ENCODE measurements at places on chromosomes 5 and 9. TPM values are rescaled to one million over a fixed set of nuclear protein-coding genes. Genes with fewer than 3 reads are reported as not detected.

Gene THBS4
- 58.2 TPM for total RNA-seq

Gene ACTBL2
- not detected for total RNA-seq

Gene SPATA31E1
- total RNA-seq = not detected

Gene KLF9
- total RNA-seq = 104 TPM

Gene CYLC2
- not detected for total RNA-seq

Gene GDF9
- 0.33 TPM for total RNA-seq

Gene SLC6A7
- total RNA-seq = 0.14 TPM

Gene SGCD
- total RNA-seq = 31.2 TPM

Gene LVRN
- total RNA-seq = 1.5 TPM

Gene CHSY3
- total RNA-seq = 5.8 TPM

Gene CARTPT
- total RNA-seq = not detected

DNA sequence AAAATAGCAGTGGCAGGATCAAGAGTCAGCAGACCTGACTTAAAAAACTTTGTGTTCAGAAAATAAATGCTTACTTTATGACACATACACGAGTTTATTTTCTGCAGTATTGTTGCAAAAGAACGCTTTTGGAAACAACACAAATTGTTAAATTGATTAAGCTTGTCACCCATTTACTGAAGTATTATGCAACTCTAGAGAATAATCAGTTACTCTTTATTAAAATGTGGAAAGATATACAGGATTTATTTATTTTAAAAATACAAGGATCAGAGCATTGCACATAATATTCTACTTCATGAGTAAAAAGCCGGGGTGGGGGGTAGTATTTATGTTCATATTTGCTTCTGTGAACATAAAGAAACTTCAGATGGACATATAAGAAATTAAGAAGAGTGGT lies 20.0 kb downstream of the FYB1 start:
- no peak for DNase-seq

DNA sequence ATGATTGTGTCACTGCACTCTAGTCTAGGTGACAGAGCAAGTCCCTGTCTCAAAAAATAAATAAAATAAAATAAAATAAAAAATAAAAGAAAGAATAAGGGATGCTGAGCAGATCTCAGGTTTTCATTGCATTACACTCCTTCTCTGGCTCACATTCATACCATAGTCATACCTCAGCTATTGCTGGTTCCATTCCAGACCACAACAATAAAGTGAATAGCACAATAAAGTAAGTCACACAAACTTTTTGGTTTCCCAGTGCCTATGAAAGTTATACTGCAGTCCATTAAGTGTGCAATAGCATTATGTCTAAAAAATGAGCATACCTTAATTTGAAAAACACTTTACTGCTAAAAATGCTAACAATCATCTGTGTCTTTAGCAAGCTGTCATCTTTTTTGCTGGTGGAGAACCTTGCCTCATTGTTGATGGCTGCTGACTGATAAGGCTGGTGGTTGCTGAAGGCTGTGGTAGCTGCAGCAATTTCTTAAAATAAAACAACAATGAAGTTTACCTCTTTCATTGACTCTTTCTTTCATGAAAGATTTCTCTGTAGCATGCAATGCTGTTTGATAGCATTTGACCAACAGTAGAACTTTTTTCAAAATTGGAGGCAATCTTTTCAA lies 415.7 kb downstream of the ZNF608 start:
- DNase-seq = no peak

- no peak for DNase-seq
Observed at GRCh38 chr5:148937239-148937638, 110.8 kb downstream of the ADRB2 start.

DNA sequence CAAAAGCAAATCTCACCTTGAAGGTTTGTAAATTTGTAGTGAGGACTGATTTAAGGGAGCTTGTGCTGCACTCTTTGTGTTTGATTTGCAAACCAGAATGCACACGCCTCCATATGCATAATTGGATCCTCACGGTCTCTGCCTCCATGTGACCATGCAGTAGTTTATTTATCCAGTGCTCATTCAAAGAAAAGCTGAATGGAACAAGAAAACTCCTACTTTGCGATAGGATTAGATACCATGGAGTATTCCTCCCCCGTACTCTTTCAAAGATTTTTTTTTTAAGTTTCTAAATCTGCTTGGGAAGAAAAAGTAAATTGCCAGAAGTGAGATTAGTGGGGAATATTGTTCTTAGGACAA lies 290.4 kb upstream of the TUT7 start:
- no peak for DNase-seq

DNA sequence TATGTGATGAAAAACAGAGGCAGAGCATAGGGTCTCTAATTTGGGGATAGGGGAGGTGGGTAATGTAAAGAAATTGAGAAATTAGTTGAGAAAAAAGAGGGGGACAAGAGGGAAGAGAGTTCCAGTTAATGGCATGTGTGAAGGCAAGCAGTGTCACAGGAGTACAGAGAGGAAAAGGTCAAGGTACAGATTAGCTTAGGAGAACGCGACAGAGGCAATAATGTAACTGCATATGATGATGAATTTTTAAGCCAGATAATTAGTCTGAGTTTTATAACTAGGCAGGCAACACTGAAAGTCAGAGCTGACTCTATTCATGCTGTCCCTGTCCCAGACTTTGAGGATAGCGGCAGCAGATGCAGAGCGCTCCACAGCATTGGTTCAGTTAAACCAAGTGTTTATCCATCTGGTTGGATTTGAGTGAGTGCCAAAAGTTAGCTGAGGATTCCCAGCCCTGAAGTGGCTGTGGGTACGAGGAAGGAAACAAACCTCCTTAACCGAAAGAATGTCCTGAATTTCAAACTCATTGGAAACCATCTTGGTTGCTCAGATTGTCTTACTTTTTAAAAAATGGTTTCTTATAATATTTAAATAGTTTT lies 315.2 kb downstream of the ARHGAP26 start:
- no peak for DNase-seq

GRCh38 chr5:169218861-169219260 lies 82.1 kb downstream of the SLIT3 start:
- no peak for DNase-seq

DNA sequence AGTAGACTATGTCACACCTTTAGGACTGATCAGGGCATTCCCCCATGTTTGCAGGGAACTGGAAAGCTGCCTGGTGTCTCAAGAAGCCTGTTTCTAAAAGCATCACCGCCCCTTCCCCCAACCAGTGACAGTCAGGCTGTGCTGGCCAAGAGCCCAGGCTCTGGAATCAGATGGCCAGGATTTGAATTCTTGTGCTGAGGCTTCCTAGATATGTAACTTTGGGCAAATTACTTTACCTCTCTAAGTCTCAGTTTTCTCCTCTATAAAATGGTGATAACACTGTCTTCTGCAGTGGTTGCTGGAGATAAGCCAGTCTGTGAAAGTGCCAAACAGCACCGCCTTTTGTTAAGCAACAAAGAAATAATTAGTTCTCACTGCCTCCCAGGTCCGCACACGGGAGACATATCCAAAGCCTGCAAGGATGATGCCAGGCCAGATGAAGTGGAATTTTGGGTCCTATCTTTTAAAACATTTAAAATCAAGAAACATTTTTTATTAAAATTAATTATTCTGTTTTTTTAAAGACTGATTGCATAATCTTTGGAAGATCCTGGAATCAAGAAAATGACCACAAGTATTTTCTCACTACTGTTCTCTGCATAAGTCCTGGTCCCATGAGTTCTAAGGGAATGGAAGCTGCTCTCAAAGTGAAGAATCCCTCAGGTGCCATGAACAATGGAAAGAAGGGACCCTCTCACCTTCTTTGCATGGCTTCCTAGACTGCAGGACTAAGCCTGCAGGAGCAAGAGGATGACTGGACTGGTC lies 13.9 kb downstream of the SLC31A2 start:
- no peak for DNase-seq

DNA sequence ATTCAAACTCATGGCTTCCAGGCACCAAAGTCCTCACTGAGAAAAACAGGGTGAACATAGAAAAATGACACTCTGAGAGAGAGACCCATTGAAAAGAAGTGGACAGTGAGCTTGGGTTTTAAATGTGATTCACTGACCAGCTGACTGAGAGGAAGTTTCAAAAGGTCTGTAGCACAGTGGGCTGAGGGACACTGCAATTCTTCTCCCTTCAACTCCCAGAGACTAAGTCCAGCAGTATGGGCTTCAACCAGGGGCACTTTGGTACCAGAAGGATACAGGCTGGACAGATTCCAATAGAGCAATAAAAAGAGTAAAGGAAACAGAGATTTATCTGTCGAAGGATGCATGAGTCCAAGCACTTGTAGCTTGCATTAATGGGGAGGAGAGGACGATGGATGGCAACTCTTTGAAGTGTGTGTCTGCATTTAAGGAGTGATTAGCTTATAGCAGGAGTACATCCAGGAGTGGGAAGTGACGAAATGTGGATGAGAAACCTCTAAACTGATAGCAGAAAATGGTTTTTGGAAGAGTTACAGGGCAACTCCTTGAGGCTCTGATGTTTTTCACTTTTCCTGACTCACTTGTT lies 117.0 kb upstream of the ANKRD55 start:
- no peak for DNase-seq

DNA sequence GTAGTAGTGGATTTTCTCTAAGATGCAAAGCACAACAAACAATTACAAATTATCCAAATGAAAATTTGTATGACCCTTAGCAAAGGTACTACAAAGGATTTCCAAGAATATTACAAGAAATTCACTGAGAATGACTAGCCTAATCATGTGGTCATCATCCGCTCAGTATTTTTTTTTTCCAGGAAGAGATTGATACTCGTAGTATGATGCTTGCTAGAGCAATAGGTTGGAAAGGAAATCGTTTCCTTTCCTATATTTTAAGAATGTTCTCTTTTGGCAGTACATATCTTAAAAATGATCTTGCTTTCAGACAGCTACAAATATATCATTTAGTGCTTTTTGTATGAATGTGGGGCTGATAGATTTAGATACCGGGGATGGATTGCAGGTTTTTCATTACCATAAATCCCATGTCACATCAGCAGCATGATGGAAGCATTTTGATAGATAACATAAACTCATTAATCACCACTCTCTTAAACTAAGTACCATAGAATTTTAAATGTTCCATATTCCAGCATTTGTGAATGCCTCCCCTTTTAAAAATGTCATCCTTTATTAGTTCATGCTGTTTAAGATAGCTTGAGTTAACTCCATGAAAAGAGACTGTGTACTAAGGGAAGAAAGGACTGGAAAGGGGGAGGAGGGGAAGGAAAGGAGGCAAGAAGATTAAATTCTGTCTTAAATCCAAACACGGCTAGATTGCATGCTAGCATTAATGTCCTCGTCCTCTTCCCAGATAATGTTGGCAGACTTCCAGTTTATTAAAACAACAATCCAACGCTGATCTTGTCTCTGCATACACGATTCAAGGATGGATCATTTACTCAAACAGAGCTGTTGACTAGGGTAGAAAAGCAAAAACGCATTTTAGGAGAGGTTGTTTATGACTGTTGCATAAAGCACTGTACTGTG lies 311.7 kb upstream of the ZNF608 start:
- DNase-seq = no peak

GRCh38 chr5:109053995-109054417 lies 306.3 kb downstream of the FER start:
- DNase-seq = no peak

DNA sequence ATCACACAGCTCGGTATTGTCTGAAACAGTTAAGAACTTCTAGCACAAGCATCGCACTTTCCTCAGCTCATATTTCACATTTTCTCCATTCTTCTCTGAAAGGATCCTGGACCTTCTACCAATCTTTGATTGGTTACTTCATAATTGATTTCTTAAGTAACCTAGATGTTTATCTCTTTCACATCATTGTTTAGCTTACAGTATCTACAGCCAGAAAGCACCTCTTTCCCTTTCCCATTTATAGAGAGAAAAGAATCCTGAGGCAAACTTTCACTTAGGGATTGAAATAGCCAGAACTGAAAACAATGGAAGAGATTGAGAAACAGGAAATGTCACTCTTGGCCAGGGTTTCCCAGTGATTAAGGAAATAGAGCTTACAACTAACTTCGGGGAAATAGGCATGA lies 2.5 kb downstream of the IL33 start:
- DNase-seq = no peak

GRCh38 chr9:89328064-89328463 lies 9.8 kb downstream of the SECISBP2 start:
- DNase-seq = no peak

GRCh38 chr5:87116825-87117512 lies 150.7 kb upstream of the RASA1 start:
- no peak for DNase-seq

DNA sequence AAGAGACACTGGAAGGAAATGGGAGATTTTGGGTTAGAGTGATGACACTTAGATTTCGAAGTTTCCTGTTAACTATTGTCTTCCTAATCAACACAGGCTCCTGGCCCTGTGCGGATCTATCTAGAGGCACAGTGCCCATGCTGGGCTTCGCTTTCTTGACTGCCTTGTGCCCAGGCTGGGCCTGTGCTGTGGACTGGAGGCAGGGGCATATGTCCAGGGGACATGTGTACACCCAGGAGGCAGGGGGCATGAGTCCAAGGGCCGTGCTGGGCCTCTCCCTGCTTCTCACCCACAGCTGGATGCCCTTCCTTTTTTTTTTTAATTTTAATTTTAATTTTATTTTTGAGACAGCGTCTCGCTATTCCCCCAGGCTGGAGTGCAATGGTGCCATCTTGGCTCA lies 37.6 kb downstream of the EHMT1 start:
- DNase-seq = no peak

GRCh38 chr5:80387063-80387768 lies 20.6 kb upstream of the ZFYVE16 start:
- DNase-seq = no peak

DNA sequence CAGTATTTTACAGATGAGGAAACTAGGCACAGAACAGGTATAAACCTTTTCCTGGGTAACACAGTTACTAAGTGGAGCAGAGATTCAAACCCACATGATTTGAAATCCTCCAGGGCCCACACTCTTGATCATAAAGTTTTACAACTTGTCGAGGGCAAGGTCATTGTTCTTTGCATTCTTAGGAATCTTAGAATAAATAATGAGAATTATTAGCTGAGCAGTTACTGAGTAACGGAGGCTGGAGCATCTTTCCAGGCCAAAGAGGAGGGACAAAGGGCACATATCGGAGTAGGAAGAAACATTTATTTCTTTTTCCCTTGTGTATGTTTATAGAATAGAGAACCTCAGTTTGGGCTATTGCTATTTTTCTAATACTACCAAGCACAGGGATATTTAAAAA lies 27.1 kb upstream of the F2R start:
- no peak for DNase-seq

DNA sequence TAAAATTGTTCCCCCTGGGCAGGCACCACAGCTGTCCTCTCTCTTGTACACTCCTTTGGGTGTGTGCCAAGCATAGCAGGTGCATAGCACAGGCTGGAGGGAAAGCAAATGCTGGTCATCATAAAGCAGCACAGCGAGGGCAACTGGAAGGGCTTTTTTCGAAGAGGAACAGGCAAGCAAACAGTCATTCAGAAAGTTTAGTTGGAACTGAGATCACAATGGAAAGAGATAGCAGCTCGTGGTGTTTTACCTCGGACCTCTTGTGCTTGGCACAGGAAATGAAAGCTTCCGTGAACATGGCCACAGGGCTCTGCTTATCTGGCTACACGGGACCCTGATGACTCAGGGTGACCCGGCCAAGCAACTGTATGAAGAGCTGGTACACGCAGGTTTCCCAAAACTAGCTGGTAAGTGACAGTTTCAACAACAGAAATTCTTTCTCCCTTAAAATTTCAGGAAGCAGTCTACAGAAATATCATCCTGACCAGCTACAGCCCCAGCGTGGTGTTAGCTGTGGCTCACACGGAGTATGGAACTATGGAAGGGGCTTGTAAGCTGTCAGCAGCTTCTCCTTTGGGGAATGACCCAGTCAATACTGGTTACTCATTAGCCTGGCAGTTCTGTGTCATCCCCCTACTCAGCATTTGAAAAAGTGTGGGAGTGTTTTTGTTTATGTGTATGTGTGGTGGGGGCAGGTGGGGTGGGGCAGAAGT lies 48.1 kb downstream of the POC5 start:
- DNase-seq = no peak
